ENCODE measurements at places on chromosomes 7 and 10.

GRCh38 chr7:12519682-12520009 is 50.9 kb upstream of the SCIN start:
- DNase-seq: no peak

DNA sequence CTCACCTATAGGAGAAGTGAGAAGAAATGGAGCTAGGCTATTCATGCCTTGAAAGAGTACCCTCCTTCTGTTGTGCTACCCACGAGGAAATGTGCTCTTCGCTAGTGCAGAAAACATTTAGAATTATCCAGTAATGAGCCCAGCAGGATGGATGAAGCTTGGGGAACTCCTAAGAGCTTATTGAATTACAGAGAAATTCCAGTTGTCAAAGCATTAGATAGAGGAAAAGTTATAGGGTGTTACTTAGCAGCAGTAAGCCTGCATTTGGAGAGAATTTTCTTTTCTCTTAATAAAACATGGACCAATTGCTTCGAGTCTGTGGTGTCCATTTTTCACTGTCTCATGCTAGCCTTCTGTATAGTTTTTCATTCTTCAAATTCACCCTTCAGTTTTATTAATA is 5.0 kb downstream of the R3HCC1L start:
- no peak for DNase-seq

DNA sequence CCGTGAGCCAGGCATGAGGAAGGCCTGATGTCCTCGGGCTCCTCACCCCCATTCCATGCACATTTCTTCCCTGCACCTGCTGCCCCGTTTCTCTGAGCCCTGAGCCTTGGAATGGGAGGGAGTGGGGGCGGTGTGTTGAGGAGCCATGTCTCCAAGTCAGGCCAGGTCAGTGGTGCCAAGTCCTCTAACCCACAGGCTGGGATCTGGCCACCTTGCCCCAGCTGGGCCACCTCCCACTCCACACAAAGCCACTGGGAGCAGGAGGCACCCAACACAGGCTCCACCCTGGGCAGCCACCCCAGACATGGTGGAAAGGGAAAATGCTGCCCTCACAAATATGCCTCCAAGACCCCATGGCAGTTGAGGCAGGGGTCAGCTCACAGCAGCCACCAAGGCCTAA is 27.7 kb downstream of the ZCCHC24 start:
- DNase-seq: no peak

GRCh38 chr7:23338863-23339262 is 39.7 kb downstream of the MALSU1 start:
- no peak for DNase-seq
